Stimulated activated CD8-positive, alpha-beta memory T cell treated with anti-CD3 and anti-CD28 coated beads, Interleukin-4, amount 100 ng/mL, for 1 hour (primary cell): ENCODE measurements at places on chromosomes 5 and 9.

GRCh38 chr9:93710370-93710723 lies 134.0 kb downstream of the PHF2 start:
- DNase-seq, result no peak

- no peak for DNase-seq
Observed at GRCh38 chr5:54362992-54363625, 52.7 kb upstream of the ARL15 start.

GRCh38 chr5:135239453-135240282 lies 159.4 kb downstream of the MACROH2A1 start:
- no peak for DNase-seq

DNA sequence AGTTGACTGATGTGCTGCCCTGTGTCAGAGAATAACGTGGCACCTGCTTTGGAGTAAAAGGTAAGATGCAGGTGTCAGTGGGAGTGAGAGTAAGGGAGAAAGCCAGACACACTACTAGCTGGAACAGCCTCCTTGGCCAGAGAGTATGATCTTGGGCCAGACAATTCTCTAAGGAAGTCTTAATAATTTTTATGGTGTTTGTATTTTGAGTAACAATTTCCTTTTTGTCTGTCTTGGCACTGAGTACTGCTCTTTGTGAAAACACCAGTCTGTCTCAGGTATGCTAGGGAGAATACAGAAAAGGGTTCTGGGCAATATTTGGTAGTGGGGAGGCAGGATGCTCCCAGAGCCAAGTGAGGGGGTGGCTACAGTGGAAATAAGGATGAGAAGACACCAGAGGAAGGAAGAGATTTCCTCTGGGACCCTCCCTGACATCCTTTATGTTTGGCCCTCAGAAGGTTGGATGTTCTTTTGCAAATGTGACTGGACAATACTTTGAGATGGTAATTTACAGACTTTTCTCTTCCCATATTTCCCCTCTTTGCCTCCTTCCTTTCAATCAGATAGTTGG lies 20.6 kb upstream of the PRDM6 start:
- DNase-seq, result no peak

- no peak for DNase-seq
Observed at GRCh38 chr9:32004431-32005076, 379.9 kb upstream of the ACO1 start.

DNA sequence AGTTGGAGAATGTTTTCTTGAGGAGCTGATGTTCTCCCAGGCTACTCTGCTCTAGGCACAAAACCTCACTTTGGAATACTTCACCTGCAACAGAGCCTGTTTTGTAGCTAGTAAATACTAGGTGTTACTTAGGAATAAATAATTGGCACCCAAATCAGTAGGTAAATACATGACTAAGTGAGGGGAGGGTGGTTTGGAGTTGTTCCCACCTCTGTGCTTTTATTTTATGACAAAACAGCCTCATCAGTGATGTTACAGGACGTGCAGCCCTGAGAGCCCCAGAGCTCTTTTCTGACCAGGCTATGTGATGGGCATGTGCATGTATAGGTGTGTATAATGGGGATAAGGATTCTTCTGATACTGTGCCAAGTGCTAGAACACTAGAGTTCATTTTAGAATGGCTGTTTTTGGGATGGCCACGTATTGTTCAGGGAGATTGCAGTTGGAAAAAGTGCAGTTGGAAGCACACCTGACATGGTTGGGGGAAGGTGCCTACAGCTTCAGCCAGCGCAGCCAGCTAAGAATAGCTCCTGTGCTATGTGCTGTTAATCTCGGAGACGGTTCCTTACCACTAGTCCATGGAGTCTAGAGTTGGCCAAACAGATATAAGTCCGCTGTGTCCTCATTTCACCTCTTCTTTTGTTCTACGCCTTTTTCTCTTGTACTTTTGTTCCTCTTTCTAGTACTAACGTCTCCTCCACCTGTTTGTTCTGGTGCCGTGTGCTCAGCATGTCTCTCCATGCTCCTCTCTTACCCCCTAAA lies 284.7 kb downstream of the FANCC start:
- no peak for DNase-seq

DNA sequence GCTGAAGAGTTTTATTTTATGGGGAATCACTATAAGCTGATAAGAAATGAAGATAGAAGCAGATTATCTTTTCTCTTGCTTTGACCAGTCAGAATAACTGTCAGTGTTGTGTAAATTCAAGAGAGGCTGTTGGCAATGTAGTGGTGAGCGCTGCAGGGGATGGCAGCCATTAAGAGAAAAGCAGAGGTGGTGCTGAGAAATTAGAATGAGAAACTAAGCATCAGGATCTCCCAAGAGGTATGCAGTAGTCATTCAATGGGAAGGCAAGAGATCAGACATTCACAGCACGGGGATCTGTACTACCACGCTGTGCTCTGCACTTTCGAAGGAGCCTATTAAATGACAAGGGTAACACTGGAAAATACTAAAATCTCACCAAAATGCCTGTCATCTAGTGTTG lies 768.5 kb upstream of the ACO1 start:
- no peak for DNase-seq

DNA sequence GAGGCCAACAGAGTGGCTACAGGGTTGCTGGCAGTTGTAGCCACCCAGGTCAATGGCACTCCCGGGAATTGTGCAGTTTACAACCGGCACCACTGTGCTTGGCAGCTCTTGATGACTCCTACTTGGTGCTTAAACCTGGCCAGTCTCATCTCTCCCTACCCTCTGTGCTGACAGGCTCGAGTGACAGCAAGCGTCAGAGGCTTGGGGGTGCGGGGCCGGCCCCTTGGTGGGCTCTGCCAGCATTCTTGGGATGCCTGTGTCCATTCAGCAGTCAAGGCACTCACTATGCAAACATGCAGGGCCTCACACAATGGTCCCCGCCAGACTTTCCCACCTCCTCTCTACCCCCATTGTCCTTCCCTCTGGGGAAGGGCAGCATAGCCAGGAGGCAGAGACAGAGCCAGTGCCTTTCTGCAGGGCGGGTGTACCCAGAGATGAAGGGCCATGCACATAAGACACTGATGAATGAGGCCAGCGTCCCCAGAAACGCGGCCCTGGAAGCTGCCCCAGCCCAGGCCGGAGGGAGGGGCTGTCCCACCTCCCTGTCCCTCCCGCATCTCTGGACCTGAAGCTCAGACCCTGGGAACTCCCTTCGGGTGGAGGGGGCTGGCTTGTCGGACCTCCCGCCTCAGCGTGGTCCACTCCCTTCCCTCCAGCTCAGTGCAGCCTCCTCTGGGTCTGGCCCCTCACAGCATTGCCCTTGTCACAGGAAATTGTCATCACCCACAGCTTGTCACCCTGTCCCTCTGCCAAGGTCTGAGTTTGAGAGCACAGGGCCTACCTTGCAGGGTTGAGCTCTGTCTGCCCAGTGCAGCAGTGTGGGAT lies 26.4 kb upstream of the NOTCH1 start:
- no peak for DNase-seq

DNA sequence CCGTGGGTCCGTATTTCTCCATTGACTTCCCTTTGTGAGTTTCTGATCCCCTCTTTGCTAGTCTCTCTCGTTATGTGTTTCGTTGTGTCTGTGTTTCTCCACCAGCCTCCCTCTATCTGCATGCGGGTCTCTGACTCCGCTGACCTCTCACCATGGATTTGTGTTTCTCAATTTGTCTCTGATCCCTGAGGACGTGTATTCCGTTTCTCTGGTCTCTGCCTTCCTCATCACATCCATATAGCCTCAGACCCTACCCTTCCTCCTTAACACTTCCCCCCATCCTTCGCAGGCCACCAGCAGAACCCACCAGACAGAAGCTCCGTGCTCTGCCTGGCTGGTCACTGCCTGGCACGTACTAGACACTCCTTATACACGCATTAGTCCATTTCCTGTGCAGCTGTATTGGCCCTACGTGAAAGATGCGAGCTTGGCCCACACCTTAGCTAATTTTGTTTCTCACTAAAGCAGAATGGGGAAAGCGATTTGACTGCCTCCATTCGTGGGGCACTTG lies 631 bp downstream of the B4GALT7 start:
- no peak for DNase-seq

GRCh38 chr9:34985311-34985899 lies 4.1 kb upstream of the DNAJB5 start:
- DNase-seq, result no peak

- no peak for DNase-seq
Observed at GRCh38 chr5:65961633-65962032, 35.3 kb downstream of the ERBIN start.

DNA sequence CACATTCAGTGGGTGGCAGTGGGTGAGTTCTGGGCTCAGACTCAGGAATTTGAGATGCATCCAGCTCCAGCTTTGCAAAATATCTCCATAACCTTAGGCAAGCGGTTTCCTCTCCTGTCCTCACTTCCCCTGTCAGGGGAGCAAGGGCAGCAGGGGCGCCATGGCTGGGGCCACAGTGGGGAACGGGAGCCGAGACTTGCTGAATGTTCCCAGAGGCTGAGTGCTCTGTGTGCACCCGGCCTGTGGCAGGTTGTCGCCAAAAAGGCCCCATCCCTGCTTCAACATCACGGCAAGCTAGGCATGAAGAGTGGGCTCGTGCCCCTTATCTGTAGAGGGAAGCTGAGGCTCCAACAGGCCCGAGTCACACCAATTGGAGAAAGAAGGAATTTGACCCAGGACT lies 268.8 kb downstream of the NSG2 start:
- no peak for DNase-seq

- DNase-seq, result no peak
Observed at GRCh38 chr9:96115836-96116235, 186.1 kb downstream of the HSD17B3 start.

GRCh38 chr5:140112685-140113179 lies 1.2 kb upstream of the PURA start:
- DNase-seq, result no peak

DNA sequence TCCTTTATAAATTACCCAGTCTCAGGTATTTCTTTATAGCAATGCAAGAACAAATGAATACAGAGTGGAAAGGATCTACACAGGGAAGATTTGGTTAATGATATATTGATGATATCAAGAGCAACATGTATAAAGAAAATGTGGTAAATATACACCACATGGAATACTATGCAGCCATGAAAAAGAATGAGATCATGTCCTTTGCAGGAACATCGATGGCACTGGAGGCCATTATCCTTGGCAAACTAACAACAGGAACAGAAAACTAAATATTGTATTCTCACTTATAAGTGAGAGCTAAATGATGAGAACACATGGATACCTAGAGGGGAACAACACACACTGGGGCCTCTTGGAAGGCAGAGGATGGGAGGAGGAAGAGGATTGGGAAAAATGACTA lies 19.9 kb upstream of the PUM3 start:
- no peak for DNase-seq

DNA sequence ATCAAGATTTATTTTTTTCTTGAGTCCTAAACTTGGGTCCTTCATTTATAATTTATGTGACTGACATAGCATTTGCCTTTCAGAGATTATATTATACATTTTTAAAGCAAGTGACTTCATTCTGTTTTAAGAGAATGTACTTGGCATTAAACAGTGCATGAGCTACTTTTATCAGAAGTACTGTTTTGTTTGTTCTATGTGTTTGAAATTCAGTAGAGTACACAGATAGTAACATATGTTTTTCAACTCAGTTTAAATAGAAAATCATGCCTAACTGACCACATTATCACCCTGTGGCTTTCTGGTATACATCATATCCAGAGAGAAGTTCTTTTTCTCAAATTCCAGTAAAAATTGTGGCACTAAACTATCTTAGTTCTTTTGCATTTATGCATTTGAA lies 335.3 kb upstream of the CDH18 start:
- no peak for DNase-seq

GRCh38 chr9:120235081-120235480 lies 344.9 kb downstream of the CDK5RAP2 start:
- DNase-seq, result no peak

DNA sequence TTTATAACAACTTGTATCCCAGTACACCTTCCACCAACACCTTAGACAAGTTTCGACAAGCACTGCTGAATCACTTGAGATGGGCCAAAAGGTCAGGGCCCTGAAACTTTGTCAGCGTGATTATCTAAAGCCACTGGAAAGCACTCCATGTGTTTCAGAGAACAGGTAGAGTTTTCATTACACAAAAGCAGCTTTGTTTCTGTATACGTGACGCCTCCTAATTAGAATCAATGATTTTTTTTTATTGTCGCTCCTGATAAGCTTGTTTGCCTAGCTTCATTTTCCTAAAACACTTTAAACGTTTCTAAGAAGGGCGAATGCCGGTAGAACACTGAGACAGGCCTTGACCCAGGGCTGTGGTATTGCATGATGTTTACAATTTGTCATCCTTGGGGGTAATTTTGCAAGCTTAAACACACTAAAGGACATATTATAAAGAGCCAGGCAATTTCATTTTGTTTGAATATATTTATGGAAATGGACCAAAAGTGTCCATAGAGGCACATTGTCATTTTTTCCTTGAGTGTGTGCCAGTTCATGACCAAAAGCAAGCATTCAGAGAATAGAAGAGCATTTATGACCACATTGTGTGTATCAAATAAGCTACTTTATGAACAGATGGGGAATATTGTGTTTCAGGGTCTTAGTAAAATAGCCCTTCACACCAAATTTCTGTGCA lies 193.6 kb downstream of the GLIS3 start:
- no peak for DNase-seq

GRCh38 chr9:7707934-7708333 lies 91.6 kb downstream of the DMAC1 start:
- DNase-seq, result no peak

GRCh38 chr5:92207151-92207550 lies 824.0 kb upstream of the ARRDC3 start:
- no peak for DNase-seq

DNA sequence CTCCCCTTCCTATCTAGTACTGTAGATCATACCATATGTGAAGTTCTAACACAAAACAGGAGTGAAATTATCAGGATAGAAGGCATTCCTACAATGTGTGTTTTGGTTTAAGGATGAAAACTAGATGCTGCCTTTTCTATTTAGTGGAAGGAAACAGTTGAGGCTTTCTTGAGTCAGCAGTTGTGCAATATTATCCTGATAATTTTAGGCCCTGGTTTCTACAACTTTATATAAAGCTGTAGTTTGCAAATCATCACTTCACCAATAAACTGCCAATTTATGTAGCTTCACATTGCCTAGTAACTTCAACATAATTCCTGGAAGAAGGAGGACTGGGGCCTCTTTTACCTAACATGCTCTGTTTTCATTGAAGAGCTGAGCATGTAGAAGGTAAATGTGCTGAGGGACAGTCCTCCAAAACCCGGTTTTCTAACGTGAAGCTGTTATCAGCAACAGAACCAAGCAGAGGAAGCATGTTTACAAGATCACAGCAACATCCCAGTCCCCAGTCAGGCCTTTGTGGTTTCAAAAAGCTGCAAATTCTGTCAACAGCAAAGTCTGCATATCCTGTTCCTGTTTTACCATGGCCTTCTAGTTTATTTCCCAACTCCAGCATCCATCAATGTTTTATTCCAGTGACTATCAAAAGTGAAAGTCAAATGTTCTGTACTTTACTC lies 513.4 kb upstream of the MEF2C start:
- DNase-seq, result no peak

- DNase-seq, result no peak
Observed at GRCh38 chr5:149423794-149424268, 44.7 kb upstream of the IL17B start.

- DNase-seq, result no peak
Observed at GRCh38 chr5:143064676-143065075, 294.5 kb downstream of the ARHGAP26 start.
